ENCODE measurements at places on chromosomes 3 and 15. TPM values are rescaled to one million over a fixed set of nuclear protein-coding genes. Genes with fewer than 3 reads are reported as not detected.

PLA1A gene
- 0.31 TPM for total RNA-seq

CPNE9 gene
- total RNA-seq = 0.31 TPM

PCLAF gene
- total RNA-seq = 5.9 TPM

PRSS50 gene
- total RNA-seq = 0.31 TPM

ITGA11 gene
- 0.94 TPM for total RNA-seq

All from parietal lobe (tissue), 2 donors.